ENCODE measurements at places on chromosomes 11 and 22.

DNA sequence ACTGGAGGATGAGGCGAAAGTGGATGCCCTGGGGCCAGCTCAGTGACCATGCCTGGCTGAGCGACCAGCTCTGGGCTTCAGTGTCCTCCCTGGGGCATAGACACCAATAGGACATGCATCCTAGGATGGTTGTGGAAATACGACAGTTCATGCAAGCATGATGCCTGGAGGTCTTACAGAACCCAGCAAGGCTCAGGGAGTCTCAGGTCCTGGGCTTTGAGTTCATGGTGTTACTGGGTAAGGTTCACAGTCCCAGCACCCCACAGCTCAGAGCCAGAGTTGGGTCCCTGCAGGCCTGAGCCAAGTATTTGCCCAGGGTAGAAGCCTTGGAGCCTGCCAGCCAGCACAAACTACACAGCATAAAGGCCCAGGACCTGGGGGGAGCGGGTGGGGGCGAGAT is 4.2 kb upstream of the SUSD2 start:
- no peak for DNase-seq

GRCh38 chr22:29470159-29470855 is 9.7 kb upstream of the NEFH start:
- DNase-seq = peak; percentile 4

- DNase-seq = no peak
These were observed 76.4 kb downstream of the TMEM135 start for GRCh38 chr11:87114093-87114492.

DNA sequence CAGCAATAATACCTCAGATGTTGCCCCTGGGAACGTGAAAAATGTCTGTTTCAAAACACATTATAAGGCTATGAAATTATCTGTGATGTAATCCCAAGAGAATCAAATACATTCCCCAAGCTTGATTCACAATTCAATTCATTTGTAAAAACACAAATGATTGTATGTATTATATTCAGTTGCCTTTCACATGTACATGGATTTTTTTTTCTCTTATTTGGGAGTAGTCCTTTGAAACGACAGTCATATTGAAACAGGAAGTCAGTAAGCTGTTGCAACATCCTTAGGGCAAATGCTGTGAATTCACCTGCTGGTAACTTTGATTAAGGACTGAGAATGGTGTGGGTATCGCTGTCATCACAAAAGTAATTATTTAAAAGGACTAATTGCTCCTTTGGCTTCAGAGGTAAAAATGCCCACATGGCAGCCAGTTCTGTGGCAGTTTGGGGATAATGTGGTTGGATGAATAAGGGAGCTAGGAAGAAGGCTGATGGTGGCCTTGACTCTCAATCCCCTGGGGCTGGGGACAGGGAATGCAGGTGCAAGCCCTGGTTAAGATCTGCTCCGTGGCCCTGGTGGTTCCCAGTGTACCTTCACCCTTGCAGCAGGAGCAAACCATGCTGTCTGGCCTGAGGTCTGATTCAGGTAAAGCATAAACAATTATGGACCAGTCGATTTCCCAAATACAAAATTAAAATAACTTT is 13.2 kb downstream of the EHF start:
- DNase-seq = no peak

GRCh38 chr11:10592331-10592730 is 23.9 kb upstream of the LYVE1 start:
- DNase-seq = no peak

- no peak for DNase-seq
These were observed 214.1 kb downstream of the FAM76B start for GRCh38 chr11:95575517-95575916.

GRCh38 chr11:121930004-121930965 is 185.7 kb downstream of the BLID start:
- no peak for DNase-seq

DNA sequence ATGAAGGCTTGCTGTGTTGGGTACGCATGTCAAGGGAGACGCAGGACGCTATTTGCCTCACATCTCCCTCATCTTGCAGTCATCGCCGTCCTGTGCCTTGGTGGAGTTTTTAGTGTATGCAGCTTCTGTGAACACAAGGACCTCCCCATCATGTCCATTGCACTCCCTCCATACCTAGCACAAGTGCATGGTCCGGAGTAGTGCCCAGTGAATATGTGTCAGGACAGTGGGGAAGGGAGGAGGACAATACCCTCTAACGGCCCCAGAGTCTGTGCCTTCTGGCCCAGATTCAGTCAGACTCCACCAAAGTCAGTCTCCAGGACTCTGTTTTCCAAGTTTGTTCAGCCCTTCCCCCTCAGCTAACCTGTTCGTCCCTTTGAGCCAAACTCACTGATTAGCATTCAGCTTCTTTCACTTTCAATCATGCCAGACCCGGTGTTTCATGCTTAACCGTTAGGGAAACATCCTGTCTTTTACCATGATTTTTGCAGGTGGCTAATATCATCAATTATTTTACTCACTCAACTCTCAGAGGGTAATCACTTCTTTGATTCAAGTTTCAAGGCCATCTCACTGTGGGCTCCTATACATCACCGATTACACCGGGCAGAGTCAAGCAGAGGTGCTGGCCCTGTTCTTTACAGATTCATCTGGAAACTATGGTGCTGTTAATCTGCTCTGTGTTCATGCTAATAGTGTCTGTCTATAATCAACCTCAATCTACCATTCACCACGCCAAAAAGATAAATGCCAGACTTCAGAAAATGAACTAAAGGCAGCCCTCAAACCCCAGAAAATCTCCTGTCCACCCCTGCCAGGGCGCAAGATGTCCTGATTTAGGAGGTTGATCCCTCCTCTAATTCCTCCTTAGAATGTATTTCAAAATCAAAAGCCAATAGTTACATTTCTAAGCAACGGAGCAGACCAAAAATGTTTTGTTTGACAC is 156.5 kb downstream of the RRAS2 start:
- DNase-seq = no peak

- DNase-seq = no peak
These were observed 8.3 kb downstream of the CLCF1 start for GRCh38 chr11:67364783-67365722.

DNA sequence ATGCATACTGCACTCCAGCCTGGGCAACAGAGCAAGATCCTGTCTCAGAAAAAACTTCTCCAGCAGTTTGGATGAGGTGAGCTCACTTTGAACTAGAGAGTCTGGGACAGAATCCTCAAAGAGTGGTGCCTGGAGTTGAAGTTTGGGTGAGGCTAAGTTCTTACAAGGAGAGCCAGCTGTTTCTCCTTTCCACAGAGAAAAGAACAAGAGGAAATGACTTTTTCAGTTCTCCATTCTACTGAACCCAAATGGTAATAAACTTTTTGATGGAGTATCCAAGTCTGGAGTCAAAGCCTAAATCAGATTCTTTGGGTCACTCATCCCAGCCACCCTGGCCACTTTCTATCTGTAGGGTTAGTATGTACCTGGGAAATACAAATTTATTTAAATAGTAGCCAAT is 102.7 kb downstream of the TRAF6 start:
- no peak for DNase-seq

DNA sequence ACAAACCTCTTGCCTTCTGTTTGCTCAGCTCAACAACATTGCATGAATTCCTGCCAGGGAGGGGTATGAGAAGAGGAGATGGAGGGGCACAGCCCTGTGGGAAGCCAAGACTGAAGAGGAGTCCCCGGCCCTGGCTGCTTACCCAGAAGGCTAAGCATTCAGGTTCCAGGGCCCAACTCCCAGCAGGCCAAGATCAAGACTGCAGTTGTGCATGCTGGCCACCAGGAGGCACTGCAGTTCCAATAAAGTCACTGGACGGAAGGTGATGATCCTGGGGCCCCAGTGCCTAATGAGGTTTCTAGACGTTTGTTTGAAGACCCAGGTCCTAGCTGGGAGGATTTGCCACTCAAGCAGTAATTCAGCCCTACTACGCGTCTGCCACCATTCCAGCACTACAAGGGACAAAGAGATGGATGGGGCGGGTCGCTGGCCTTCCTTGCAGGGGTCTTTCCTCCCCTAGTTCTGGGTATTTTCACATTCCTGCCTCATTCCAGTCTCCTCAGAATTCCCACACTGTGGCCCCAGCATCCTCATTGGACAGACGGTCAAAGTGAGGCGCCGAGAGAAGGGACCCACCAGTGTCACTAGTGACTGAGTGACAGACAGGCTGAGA is 23.6 kb downstream of the ALX4 start:
- DNase-seq = peak; percentile 20

All from stimulated activated CD8-positive, alpha-beta memory T cell treated with anti-CD3 and anti-CD28 coated beads, Interleukin-4, amount 100 ng/mL, for 4 hours (primary cell).